ENCODE measurements at places on chromosomes 5 and 9. TPM values are rescaled to one million over a fixed set of nuclear protein-coding genes. Genes with fewer than 3 reads are reported as not detected.

DNA sequence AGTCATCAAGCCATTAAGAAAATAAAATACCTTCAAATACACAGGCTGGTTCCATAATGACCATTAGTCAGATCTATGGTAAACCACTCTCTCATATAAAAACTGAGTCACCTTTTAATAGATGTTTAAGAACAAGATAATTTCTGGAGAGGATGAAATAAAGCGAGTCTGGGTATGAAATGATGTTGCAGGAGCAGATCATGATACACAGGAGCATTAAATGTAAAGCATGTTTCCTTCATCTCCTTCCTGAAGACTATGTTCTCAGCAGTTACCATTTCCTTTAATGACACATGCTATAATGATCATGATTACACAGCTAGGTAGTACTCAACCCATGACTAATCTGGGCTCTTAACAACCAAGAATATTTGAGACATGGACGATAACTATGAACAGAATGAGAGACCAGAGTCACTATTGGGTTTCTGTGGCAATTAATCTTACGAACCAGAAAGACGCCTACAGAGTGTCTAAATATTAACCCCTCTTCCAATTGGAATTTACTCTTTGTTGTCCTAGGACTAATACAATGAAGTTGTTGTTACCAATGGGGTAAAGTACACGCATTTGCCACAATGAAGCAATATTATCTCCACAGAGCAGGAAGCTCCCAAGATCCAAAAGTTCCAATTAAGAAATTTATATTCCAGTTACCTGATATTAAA lies 105.6 kb downstream of the NR6A1 start:
- peaks cover 15% of the 10 kb centered on the region for H3K4me1 ChIP-seq
- DNase-seq, result no peak
- H3K4me3 ChIP-seq, result no peak overlapping the region
- no peaks in the 10 kb centered on the region for H3K36me3 ChIP-seq

DNA sequence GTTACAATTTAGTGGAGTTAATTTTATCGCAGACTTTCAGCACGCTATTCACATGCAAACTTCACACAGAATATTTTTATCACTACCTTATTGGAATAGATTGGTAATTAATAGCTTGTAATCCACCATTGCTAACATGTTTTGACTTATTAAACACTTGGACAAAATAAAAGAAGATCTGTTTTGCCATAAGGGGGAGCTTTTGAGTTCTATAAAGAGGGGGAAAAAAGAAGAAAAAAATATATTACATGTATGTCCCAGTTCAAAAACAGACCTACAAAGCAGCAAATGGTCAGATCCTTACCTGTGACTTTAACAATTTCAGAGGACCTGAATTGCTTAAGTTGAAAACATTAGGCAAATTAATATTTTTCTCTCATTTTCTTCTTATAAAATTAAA lies 1.2 kb upstream of the PAPPA start:
- no peak overlapping the region for H3K4me3 ChIP-seq
- H3K27me3 ChIP-seq, result peaks cover 39% of the 10 kb centered on the region
- peaks cover 28% of the 10 kb centered on the region for H3K4me1 ChIP-seq
- H3K36me3 ChIP-seq, result no peaks in the 10 kb centered on the region
- DNase-seq, result peak; percentile 19
- no peak overlapping the region for H3K27ac ChIP-seq

DNA sequence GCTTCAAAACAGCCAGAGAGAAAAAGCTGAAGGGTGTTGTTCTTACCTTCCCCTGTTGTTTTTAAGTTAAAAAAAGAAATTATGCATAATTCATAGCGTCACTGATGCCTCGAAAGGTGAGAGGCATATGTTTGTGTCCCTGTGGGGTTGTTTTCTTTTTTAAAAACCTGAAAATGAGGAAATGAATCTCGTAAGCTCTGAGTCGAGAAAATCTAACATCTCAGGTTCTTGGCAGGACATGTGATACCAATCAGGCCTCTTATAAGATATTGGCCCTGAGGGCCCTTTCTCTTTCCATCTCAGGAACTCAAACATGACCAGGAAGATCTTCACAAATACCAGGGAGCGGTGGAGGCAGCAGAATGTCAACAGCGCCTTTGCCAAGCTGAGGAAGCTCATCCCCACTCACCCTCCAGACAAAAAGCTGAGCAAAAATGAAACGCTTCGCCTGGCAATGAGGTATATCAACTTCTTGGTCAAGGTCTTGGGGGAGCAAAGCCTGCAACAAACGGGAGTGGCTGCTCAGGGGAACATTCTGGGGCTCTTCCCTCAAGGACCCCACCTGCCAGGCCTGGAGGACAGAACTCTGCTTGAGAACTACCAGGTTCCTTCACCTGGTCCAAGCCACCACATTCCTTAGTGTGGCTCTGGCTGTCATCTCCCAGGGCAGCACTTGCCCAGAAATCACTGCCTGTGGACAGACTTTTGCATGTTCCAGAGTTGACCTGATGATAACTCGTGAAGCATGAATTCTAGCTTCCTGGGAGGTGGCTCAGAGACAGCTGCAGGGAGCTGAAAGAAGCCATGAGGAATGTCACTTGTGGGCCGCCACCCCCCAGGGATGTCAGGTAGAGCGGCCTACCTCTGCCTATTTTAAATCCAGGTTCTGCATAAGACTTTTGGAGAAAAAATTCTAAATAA lies at the start of gene TAL2:
TSS of gene TAL2 (plus strand) at position 274 of the 921 bp plus-strand sequence. CDS start at position 314, 40 bp downstream.
- no peak for DNase-seq
- H3K4me1 ChIP-seq, result no peaks in the 10 kb centered on the region
- no peaks in the 10 kb centered on the region for H3K36me3 ChIP-seq
- H3K4me3 ChIP-seq, result no peak within 1 kb of the TSS
- peaks cover 7% of the 10 kb centered on the region for H3K27me3 ChIP-seq
- H3K27ac ChIP-seq, result no peak within 1 kb of the TSS

GRCh38 chr9:14212697-14213420 lies 101.1 kb downstream of the NFIB start:
- H3K36me3 ChIP-seq, result no peaks in the 10 kb centered on the region
- H3K4me1 ChIP-seq, result no peaks in the 10 kb centered on the region

- H3K27me3 ChIP-seq, result no peaks in the 10 kb centered on the region
- peak; percentile 49 for DNase-seq
These were observed 60.3 kb downstream of the HABP4 start for GRCh38 chr9:96510258-96510657.

GRCh38 chr5:138502121-138502520 lies 36.8 kb downstream of the EGR1 start:
- no peaks in the 10 kb centered on the region for H3K36me3 ChIP-seq
- no peaks in the 10 kb centered on the region for H3K27me3 ChIP-seq
- H3K4me1 ChIP-seq, result no peaks in the 10 kb centered on the region
- H3K4me3 ChIP-seq, result no peak overlapping the region
- peak overlapping the region; percentile 59 for H3K27ac ChIP-seq
- no peak for DNase-seq

DNA sequence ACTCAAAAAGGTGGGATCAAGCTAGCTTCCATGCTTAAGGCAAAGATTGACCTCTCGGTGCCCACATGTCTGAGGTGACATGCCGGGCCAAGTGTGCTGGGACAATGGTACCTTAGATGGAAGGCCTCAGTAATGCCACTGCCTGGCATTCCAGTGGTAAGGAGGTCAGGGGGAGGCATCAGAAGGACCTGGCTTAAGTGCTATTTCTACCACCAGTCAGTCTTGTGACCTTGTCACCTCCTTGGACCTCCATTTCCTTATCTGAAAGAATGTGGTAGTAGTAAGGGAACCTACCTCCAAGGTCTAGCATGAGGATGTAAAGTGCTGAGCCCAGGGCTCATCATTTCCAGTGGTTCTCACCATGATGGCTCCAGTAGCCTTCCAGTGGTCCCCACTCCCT lies 8.9 kb downstream of the C5orf52 start:
- no peaks in the 10 kb centered on the region for H3K27me3 ChIP-seq
- no peaks in the 10 kb centered on the region for H3K4me1 ChIP-seq
- DNase-seq, result no peak
- no peak overlapping the region for H3K27ac ChIP-seq
- H3K4me3 ChIP-seq, result no peak overlapping the region

GRCh38 chr5:61048534-61048933 lies 103.5 kb downstream of the NDUFAF2 start:
- no peaks in the 10 kb centered on the region for H3K27me3 ChIP-seq
- no peak for DNase-seq
- H3K4me1 ChIP-seq, result peaks cover 20% of the 10 kb centered on the region
- no peak overlapping the region for H3K4me3 ChIP-seq
- no peaks in the 10 kb centered on the region for H3K36me3 ChIP-seq
- no peak overlapping the region for H3K27ac ChIP-seq

DNA sequence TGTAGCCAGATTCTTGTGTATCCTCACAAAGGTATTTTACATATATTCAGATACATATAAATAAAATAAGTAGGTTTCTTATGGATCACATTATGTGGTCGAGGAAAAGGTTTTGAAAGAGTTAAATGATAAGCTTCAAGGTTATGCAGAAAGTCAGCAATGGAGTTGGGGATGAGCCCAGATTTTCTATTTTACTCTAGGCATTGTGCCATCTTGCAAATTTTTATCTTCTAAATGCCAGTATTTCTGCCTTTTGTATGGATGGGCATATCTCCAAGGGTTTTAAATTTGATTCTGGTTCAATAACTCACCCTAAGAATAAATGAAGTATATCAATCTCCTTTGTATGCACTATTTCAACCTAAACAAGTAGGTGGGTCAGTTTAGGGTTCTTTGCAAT lies 410.7 kb downstream of the DMRTA1 start:
- H3K27ac ChIP-seq, result no peak overlapping the region
- no peaks in the 10 kb centered on the region for H3K36me3 ChIP-seq
- no peaks in the 10 kb centered on the region for H3K4me1 ChIP-seq
- no peak for DNase-seq
- no peak overlapping the region for H3K4me3 ChIP-seq

Gene ZNG1C
- total RNA-seq, result 23.4 TPM

Gene CHSY3
- 2.3 TPM for total RNA-seq

Gene EIF4E1B
- not detected for total RNA-seq

Gene SPDL1
- 33.5 TPM for total RNA-seq

Gene NEURL1B
- 11.4 TPM for total RNA-seq
